Stimulated activated CD4-positive, alpha-beta T cell treated with anti-CD3 and anti-CD28 coated beads, Interleukin-1b, Interleukin-23, amount 100 ng/mL, for 24 hours (primary cell): ENCODE measurements at places on chromosomes 11 and 22.

GRCh38 chr11:90774727-90775566 is 552.1 kb upstream of the CHORDC1 start:
- DNase-seq: no peak

DNA sequence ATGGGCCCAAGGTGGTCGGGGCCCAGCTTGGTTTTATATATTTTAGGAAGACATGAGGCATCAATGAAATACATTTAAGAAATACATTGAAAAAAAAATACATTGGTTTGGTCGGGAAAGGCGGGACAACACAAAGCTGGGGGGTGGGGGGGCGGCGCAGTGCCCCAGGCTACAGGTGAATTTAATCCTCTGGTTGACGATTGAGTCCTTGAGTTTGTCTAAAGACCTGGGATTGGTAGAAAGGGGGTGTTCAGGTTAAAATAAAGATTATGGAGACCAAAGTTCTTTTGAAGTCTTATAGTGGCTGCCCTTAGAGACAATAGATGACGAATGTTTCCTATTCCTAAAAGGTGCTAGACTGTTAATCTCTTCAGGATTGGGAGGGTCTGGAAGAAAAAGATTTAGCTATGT is 3.1 kb downstream of the IFITM1 start:
- DNase-seq: no peak

DNA sequence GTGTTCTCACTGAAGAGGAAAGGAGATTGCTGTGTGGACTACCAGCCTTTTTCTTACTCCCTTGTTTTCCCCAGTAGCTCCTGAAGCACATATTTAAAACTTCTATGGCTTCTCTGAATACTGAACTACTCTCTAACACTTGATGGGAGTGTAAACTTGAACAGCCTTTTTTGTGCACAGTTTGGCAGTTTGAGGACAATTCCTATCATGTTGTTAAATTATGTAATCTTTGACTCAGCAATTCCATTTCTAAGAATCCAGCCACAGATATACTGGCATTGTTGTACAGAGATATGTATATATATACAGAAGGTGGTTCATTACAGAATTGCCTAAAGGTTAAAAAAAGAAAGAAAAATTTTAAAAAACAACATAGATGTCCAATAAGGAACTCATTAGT is 47.1 kb upstream of the EED start:
- DNase-seq: no peak

- no peak for DNase-seq
These were observed 788.8 kb upstream of the FAT3 start for GRCh38 chr11:91435694-91436395.

DNA sequence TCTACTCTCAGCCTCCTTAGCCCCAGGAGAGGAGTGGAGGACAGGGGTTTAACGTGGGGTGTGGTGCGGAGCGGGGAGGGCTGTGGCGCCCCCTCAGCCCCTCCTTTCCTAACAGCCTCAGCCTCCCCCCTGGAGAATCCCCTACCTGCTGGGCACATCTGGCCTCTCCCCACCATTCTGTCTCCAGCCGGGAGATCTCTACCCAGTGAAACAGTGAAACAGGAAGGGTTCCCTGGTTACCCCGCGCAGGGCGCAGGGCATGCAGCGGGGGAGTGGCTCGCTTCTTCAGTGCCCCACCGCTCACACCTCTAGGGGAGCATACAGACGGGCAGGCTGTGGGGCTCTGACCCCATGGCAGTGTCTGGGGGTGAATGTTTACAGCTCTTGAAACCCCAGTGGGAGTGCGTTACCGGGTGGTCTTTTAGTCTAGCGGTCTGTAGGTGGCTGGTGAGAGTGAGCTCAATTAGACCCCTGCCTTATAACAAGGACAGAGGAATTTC is 54.7 kb upstream of the CCDC188 start:
- DNase-seq: no peak

GRCh38 chr11:34565417-34566207 is 52.0 kb upstream of the ELF5 start:
- peak; percentile 2 for DNase-seq

DNA sequence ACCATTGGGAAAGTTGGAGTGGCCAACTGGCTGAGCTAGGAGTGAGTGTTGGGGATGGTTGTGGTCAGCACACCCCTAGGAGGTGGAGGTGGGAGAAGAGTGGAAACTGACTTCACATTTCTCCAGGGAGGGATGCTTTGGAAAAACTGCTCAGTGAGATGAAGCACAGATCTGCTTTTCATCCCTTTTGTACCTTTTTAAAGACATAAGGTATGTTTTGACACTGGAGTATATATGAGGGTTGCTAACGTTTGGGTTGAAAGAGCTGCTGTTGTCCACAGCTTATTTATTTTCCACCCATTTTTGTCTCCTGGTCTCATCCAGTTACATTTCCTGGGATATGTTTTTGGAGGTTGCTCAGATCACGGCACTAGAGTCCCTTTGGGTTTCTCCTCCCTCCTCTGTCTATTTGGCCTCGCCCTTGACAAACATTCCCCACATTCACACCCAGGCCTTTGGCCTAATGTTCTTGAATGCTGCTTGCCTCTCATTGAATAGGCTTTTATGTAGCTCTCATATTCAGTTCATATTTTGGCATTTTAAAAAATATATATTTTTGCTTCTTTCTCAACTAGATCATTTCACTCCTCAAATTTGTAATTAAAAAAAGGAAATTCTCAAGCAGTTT is 8.3 kb downstream of the SREBF2 start:
- no peak for DNase-seq
